ENCODE measurements at places on chromosomes 4 and X.

- DNase-seq: no peak
Observed at GRCh38 chr4:47654972-47655693, 170.1 kb downstream of the ATP10D start.

- no peak for DNase-seq
Observed at GRCh38 chr4:107202744-107203143, 166.6 kb upstream of the DKK2 start.

DNA sequence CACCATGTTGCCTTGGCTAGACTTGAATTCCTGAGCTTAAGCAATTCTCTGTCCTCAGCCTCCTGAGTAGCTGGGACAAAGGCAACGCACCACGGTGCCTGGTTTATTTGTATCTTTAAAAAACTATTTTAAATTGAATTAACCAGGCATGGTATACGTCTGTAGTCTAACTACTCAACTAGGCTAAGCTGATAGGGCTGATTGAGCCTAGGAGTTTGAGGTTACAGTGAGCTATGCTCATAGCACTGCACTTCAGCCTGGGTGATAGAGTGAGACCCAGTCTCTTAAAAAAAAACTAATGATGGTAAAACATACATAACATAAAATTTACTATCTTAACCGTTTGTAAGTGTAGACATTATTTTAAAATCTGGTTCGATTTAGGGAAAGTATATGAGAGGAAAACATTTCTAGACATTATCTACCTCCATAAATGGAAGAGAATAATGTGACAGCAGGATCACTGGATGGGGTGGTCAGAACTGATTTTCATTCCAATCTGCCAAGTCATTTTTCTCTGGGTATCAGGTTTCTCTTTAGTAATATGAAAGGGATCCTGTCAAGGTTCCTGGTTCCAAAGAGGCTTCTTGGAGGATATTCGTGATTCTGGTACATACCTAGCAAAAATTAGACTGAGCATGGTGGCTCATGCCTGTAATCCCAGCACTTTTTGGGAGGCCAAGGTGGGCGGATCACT, 8.7 kb upstream of the ITGB1BP2 start:
- DNase-seq: no peak

- no peak for DNase-seq
Observed at GRCh38 chrX:21838937-21839333, 482 bp upstream of the MBTPS2 start.

GRCh38 chr4:123478859-123479345, 82.3 kb downstream of the SPRY1 start:
- DNase-seq: no peak

DNA sequence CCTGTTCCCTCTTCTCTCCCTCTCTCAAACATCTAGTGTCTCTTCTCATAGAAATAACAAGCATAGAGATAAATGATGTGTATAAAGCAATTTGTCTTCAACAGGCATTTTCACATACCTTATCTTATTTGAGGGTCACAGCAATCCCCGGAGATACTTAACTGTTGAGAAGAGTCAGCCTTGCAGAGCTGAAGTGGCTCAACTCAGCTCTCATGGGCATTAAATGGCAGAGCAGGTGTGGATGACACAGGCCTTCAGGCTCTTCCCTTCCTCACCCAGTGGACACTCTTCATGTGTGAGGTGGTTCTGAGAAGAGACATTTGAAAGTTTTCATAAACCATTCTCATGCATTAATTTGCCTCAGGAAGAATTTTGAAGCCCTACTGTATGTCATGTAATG, 134.2 kb downstream of the AFF2 start:
- no peak for DNase-seq

- DNase-seq: no peak
Observed at GRCh38 chr4:14368391-14368790, 633.9 kb upstream of the CPEB2 start.

DNA sequence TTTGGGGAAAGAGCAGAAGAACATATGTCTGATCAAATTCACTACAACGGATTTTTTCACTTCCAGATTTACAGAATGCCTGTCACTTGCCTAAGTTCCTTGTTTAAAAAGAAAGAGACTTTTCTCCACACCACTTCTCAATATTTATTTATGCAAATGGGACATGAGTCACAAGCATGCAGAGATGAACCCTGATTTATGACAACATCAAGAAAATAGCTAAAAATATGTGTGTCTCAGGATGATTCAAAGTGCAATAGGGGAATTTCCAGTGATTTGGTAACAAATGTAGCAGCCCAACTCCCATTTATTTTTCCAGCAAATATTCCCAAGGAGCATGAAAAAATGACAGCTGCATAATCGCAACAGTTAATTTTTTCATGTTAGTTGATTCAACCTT, 180.4 kb upstream of the FAT1 start:
- no peak for DNase-seq

GRCh38 chrX:18966624-18967023, 17.3 kb downstream of the PHKA2 start:
- DNase-seq: no peak

- no peak for DNase-seq
Observed at GRCh38 chrX:69161371-69161770, 3.9 kb downstream of the PJA1 start.

DNA sequence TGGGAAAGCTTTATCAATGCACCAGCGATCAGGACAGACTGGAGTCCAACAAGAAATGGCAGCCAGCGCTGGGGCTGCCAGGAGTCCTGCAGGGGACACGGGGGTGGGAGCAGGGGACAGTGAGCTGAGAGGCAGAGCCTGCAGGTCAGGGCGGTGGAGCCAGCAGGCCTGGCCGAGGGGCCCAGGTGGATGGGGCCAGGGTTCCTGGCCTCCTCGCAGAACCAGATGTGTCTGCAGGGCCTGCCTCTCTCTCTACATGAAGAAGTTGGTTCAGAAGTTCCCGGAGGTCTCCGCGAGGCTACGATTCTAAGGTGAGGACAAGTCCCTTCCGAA, 63.6 kb downstream of the CPZ start:
- no peak for DNase-seq

All from stimulated activated CD8-positive, alpha-beta memory T cell treated with anti-CD3 and anti-CD28 coated beads, Interleukin-15, amount 100 ng/mL, for 4 hours (primary cell).